ENCODE measurements at places on chromosomes 7 and 10. TPM values are rescaled to one million over a fixed set of nuclear protein-coding genes. Genes with fewer than 3 reads are reported as not detected.

The ARL3 gene
- 6.2 TPM for total RNA-seq

The CYP26C1 gene
- 0.23 TPM for total RNA-seq

The CTTNBP2 gene
- 0.12 TPM for total RNA-seq

The TBC1D12 gene
- total RNA-seq = 5.5 TPM

The RINT1 gene
- total RNA-seq = 13.3 TPM

The CUX1 gene
- total RNA-seq = 56.0 TPM

The MICALL2 gene
- 13.7 TPM for total RNA-seq

The CDC14C gene
- not detected for total RNA-seq

The SVOPL gene
- not detected for total RNA-seq

The NYAP1 gene
- total RNA-seq = 0.38 TPM

The ZNF25 gene
- 10.5 TPM for total RNA-seq

The PPP1R3A gene
- not detected for total RNA-seq

The DHTKD1 gene
- total RNA-seq = 19.9 TPM

The CEP55 gene
- total RNA-seq = 0.47 TPM

The MYO1G gene
- 0.08 TPM for total RNA-seq

The SLC26A5 gene
- not detected for total RNA-seq

The STAM gene
- total RNA-seq = 17.1 TPM

The CAMK1D gene
- total RNA-seq = 2.3 TPM

The HHEX gene
- total RNA-seq = 7.7 TPM

The THNSL1 gene
- total RNA-seq = 1.9 TPM

The FEZF1 gene
- not detected for total RNA-seq

The CPA1 gene
- total RNA-seq = 0.35 TPM

The KCNH2 gene
- 0.08 TPM for total RNA-seq

The NEBL gene
- total RNA-seq = 0.12 TPM

The LRIT1 gene
- not detected for total RNA-seq

The HIPK2 gene
- 4.2 TPM for total RNA-seq

The CDH23 gene
- 0.08 TPM for total RNA-seq

The TMEM130 gene
- 0.12 TPM for total RNA-seq

The GLUD1 gene
- total RNA-seq = 206 TPM

The SP8 gene
- not detected for total RNA-seq
